COLO829 (cell line): ENCODE measurements at places on chromosomes 13 and 19.

- no peak for DNase-seq
Measured at GRCh38 chr19:38061294-38061693, 154.3 kb downstream of the SIPA1L3 start.

GRCh38 chr19:53123400-53123799, 9.3 kb downstream of the ZNF415 start:
- no peak for DNase-seq

DNA sequence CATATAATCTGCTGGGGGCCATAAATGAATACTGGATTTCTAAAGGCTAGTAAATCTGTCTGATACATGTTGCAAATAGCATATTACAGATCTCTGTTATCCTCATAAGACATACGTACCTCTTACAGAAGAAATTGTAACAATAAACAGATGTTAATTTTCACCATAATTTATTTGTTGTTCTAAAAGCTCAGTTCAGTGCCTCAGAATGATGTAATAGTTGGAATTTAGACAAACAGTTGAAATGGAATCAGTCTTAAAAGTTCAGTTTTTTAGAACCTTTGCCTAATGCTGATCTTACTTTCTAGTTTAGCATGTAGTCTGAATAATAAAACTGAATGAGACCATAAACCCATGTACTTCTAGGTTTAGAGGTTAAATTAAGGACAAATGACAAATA, 43.1 kb downstream of the B3GLCT start:
- DNase-seq: no peak

DNA sequence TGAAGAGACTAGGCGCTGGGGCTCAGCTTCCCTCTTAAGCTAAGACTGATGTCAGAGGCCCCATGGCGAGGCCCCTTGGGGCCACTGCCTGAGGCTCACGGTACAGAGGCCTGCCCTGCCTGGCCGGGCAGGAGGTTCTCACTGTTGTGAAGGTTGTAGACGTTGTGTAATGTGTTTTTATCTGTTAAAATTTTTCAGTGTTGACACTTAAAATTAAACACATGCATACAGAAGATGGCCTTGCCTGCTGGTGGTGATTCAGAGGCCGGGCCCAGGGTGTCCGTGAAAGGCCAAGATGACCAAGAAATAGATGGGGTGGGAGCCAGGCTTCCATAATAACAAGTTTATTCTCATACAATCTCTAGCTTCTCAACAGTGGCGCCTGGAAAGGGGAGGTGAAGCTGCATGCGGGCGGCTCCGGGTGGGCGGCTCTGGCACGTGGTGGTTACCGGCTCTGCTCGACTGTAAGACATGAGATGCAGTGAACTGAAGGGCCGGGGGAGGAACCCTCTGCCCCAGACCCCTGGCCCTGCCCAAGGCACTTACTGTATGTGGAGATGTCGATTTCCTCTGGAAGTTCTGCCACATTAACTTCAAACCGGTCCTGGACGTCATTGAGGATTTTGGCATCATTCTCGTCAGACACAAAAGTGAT, 10.5 kb downstream of the DDX39A start:
- no peak for DNase-seq

GRCh38 chr13:90696656-90697055, 650.8 kb upstream of the MIR17HG start:
- DNase-seq: no peak

- no peak for DNase-seq
Measured at GRCh38 chr13:33152389-33152788, 133.2 kb downstream of the STARD13 start.

DNA sequence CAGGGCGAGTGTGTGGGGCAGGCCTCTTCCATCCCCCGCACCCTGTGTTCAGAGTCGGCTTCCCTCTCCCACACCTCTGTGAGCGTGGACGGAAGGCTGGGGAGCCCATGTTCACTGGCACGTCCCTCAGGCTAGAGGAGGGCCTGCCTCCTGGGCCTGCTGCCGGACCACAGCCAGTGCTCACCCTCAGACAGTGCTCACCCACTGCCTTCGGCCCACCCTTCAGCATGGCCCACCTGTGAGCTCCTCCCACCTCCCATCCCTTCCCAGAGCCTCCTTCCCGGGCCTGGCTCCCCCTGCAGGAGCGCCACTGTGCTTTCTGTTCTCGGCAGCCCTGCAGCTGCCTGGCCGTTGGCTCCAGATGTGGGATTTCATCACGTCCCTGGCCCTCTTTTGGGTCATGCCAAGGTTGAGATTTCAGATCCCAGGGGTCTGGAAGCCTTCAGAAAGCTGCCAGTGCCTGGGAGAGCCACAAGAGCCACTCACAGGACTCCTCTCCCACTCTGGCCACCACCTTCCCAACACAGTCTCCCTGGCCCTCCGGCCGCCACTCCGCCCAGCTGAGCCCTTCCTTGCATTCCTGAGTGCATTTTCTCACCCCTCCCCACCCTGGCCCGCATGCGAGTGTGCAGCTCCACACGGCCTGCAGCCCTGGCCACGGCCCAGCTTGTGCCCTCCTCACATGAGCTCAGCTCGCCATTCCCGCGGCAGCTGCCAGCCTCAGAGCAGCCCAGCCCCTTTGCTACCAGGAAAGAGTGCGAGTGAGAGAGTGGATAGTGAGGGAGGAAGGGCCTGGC, 25.3 kb downstream of the CAPN12 start:
- no peak for DNase-seq

GRCh38 chr19:41599175-41599966, 23.4 kb downstream of the CEACAM21 start:
- DNase-seq: no peak

GRCh38 chr19:55638864-55639359, 1.9 kb upstream of the ZNF580 start:
- no peak for DNase-seq

- no peak for DNase-seq
Measured at GRCh38 chr13:63044589-63045313, 1629.1 kb upstream of the PCDH20 start.
